ENCODE measurements at places on chromosomes 7 and 10.
A peak's percentile ranks its signal among the peaks of the same experiment; 100 is the strongest.

GRCh38 chr10:120217736-120218135 lies 239.3 kb upstream of the PLPP4 start:
- no peak for DNase-seq

GRCh38 chr7:17132726-17133125 lies 165.7 kb upstream of the AHR start:
- no peak for DNase-seq

DNA sequence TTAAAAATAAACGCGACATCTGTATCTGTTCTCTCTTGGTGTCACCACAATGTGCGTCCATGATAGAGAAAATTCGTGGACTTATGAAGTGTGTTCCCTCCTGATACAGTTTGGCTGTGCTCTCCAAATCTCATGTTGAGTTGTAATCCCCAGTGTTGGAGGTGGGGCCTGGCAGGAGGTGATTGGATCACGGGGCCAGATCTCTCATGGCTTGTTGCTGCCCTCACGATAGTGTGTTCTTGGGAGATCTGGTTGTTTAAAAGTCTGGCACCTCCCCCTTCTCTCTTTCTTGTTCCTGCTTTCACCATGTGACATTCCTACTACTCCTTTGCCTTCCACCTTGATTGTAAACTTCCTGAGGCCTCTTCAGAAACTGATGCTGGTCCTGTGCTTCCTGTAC lies 229.4 kb upstream of the MYO3A start:
- DNase-seq = no peak

DNA sequence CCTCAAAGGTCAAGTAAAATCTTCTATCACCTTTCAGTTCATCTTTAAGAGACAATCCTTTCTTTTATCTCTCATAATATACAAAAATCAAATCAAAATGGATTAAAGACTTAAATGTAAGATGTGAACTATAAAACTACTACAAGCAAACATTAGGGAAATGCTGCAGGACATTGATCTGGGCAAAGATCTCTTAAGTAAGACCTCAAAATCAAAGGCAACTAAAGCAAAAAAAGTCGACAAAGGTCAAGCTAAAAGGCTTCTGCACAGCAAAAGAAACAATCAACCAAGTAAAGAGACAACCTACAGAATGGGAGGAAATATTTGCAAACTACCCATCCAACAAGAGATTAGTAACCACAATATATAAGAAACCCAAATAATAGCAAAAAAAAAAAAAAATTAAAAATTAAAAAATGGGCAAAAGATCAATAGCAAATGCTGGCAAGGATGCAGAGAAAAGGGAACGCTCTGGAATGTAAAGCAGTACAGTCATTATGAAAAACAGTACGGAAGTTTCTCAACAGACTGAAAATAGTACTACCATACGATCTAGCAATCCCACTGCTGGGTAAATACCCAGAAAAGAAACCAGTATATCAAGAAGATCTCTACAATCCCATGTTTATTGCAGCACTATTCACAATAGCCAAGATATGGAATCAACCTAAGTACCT lies 41.7 kb downstream of the TNPO3 start:
- no peak for DNase-seq

GRCh38 chr7:29322023-29322712 lies 127.6 kb downstream of the CHN2 start:
- DNase-seq = no peak

GRCh38 chr10:36647540-36647939 lies 477.9 kb upstream of the ANKRD30A start:
- no peak for DNase-seq

DNA sequence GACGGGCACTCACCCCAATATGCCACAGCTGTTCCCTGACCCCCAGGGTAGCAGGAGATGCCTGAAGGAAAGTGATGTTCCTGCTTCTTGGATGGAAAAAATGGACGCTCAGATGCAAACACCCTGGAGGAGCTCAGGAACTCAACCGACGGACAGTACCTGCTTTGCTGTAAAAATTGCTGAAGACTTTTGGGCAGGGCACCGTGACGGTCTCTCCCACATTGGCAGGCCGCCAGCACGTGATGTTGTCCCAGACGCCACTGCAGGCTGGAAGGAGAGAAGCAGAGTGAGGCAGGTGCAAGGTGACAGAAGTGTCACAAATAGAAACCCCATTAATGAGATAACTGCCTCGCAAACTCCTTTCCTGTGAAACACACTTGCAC lies 35.0 kb downstream of the VIPR2 start:
- peak; percentile 13 for DNase-seq

DNA sequence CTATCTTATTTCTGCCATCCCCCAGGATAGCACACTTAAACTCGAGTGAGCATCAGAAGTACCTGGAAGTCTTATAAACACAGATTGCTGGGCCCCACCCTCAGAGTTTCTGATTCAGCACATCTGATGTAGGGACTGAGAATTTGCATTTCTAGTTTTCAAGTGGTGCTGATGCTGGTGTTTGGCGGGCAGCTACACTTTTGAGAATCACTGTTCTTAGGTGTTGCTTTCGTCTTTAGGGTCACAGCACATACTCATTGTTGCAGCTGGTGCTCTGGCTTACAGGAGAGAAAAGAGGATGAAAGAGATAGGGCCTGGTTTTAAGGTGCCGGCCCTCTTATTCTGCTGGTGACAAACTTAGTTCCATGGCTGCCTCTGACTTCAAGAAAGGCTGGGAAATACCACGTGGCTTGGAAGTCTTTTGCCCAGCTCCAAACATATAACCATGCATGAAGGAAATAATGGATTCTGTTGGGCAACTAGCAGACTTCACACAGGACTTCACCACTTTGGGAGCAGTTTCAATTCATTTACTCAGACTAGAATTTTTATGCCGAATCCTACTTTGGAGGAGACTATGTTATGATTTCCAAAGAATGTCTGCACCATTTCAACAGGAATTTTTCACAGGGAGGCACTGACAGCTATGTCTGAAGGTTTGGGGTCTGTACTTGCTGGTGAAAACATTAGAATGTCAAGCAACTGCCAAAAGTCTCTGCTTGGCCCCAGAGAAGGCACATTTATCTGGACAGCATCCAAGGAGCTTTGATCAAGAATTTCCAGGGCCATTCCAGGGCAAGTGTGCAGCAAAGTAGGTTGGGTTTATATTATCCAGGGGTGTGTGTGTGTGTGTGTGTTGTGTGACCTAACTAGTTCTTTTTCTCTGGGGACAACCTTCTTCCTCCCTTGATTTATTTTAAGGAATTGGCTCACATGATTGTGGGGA lies 6.9 kb upstream of the MINDY4 start:
- no peak for DNase-seq

- DNase-seq = no peak
These were observed 14.5 kb upstream of the LRRC4 start for GRCh38 chr7:128045766-128046165.

- no peak for DNase-seq
These were observed 22.3 kb upstream of the TSPAN33 start for GRCh38 chr7:129122078-129122750.

GRCh38 chr7:135706038-135706742 lies 21.8 kb downstream of the SLC13A4 start:
- no peak for DNase-seq

DNA sequence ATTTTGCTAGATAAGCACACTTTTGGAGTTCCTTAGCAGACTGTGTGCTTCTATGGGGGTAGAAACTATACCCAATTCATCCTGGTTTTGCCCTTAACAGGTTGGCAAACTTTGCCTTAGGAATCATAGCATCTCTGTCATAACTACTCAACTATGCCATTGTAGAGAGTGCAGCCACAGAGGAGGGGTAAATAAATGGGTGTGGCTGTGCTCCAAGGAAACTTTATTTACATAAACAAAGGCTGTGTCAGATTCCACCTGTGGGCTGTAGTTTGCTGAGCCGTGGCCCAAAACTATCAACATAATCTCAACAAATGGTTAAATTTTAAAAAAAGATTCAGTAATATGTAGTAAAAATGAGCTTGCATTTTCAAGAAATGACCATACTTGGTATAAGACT lies 51.6 kb upstream of the LAMB1 start:
- no peak for DNase-seq

- DNase-seq = no peak
These were observed 817 bp upstream of the DNAJB6 start for GRCh38 chr7:157335991-157336382.

DNA sequence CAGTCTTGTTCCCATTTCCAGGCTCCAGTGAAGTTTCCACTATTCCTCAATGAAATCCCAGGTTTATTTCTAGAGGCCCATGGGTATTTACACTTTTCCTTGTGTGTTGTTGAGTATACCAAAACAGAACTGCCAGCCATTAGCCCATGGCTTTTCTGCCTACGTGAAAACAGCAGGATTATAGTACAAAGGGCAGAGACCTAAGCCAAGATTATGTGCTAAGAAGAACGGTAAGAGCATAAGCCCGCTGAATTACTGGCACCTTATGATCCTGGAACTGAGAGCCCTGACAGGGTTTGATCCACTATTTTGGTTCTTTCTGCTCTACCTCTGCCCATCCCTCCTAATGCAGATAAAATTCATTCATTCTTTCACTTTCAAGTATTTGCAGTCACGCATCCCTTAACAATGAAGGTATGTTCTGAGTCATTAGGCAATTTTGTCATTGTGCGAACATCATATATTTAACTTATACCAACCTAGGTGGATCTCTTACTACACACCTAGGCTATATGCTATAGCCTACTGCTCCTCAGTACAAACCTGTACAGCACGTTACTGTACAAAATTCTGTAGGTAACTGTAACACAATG lies 16.0 kb downstream of the SEMA3C start:
- DNase-seq = no peak

GRCh38 chr7:47453093-47454061 lies 128.5 kb downstream of the TNS3 start:
- DNase-seq = no peak

DNA sequence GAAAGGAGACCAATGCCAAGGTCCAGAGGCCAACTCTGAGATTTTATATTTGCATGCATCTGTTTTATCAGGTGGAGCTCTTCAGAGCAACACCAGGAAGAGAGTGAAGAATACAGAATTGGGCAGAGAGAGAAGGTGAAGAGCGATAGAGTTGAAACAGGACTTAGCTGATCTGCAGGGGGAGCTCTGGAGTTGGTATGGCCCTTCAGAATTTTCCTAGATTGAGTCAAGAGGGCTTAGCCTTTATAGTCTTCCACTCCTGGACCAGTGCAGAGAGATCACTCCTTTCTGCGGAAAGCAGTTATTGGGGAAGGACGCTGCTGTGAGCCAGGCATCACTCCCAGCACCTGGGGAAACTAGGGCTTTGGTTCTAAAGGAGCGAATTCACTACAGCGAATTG lies 105.0 kb upstream of the DGKB start:
- DNase-seq = no peak

DNA sequence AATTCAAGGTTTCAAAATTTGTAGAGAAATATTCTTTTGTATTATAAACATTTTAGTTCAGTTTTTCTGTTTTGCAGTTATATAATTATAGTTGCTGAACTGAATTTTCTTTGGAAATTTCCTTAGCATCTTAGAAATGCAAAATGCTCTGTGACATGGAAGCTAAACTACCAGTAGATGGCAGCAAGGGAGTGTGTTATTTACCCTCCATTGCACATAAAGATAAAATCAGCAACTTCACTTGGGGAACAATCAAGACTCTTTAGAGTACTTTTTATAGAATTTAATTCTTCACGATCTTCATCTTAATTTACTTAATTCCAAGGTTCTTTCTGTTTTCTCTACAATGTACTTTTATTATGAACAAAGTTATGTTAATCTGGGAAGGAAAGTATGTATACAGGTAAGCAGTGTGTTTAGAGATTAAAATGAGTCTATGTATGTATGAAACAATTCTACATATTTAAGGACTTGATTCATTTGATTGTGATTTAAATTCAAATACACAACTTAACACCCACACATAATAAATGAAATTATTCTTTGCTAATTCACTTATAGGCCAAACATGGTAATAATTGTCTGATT lies 404.2 kb downstream of the THSD7A start:
- no peak for DNase-seq

DNA sequence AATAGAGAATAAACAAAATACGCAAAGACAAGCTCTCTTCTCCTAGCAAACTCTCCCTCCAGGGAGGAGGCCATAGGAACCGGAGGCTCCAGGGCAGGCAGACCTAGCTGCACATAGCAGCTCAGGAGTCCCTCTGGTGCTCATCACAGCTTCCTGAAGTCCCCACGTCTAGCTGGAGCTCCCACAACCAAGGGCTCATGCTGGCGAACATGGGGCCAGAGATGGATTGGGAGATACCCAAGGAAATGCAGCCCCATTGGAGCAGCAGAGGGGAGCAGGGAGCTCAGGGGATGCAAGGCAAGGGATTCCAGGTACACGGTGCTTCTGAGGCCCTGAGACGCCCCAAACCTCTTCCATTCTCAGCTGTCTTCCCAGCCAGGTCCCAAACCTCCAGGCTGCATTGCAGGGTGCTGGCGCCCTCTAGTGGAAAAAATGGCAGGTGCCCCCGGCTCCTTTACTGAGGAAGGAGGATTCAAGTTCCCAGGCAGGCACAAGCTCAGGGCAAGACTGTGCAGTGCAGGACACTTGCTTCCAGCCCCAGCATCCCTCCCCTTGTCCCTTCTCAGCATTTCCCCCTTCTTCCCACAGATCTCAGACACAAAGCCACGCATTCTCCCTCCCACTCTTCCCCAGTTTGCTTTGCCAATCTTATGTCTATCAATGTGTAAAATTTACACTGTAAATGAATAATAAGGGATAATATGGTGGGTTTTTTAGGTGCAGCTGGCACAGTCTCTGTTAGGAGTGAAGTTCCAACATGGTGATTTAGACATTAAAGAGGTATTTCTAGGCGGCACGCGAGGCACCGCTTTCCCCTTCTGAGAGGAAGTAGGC lies 46.2 kb downstream of the GPAM start:
- DNase-seq = no peak

DNA sequence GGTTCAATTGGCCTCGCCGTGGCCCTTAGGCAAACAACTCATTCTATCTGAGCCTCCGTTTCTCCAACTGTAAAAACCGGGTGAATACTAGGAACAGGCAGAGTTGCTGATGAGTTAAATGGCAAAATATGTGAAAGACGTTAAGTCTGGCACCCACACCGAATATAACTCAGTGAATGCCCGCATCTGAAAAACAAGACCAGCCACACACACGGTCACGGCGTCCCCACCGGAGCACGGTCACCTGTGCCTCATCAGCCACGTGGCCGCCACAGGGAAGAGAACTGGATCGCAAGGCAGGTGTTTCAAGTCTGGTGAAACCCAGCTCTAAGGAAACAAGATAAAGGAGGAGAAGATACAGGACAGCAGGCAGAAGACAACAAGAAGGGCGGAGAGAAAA lies 20.4 kb downstream of the PRKAG2 start:
- DNase-seq = no peak

DNA sequence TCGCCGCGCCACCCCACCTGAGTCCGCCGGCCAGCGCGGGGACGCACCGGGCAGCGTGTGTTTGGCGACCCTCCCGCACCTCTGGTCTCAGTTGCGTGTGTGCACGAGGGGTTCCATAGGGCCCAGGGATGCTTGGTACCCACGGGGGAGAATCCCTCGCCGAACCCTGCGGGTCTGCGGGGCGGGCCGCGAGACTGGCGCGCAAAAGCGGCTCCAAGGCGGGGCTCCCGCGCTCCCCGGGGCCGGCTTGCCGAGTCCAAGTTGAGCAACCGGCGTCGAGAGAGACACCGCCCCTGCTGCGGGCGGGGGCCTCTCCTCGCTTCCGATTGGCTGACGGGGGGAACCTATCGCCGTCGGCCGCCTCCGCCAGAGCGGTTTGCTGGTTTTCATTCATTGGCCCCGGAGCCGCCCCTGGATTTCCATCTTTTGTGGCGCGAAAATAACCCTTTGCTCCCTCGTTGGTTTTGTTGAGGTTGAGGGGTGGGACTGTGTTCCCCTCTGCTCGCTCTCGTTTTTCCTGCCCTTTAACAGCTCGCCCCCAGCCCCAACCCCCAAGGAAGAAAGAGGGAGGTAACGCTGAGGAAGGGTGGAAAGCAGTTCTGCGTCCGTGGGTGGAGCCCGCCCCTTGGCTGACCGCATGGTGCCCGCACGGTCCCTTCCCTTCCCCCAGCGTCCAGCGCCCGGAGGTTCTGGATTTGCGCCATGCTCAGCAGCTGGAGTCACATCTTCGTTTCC lies 4.0 kb upstream of the IGF2BP3 start:
- DNase-seq = peak; percentile 94

Measured in natural killer cell treated with Interleukin-12 subunit alpha and Interleukin-12 subunit beta and Interleukin-15 and Interleukin-18, amount 100 ng/mL, for 72 hours (primary cell).